ENCODE measurements at places on chromosomes 6 and 20. TPM values are rescaled to one million over a fixed set of nuclear protein-coding genes. Genes with fewer than 3 reads are reported as not detected.

Gene CCDC167
- 16.0 TPM for total RNA-seq

Gene OR12D3
- total RNA-seq: not detected

Gene KCNS1
- total RNA-seq: not detected

Gene PRRT1
- 3.6 TPM for total RNA-seq

DNA sequence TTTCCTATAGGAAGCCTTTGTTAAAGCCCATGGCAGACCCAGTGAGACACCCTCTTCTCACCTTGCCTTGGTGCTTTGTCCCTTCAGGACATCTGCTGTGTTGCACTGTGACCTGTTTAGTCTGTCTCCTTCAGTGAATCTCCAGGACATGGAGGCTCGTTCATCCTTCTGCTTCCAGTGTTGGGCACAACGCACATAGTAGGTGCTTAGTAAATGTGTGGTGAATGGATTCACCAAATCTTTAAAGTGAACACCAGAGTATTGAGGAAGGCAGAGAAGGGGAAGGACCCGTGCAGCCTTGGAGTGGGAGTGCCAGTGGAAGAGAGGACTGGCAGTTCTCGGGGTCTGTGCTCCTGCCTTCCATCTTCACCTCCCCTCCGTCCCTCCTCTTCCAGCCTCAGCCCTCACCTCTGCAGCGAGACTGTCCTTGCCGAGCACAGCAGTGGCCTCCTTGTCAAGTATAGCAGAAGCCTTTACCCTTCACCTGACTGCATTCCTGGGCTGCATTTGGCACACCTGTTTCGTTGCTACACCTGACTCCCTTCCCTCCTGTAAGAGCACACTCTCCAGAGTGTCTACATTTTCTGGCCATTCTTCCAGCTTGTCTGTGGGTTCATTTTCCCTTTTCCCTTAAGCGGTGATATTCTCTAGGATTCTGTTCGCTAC is 49.2 kb downstream of the ARID1B start:
- H3K36me3 ChIP-seq: no peaks in the 10 kb centered on the region
- no peak overlapping the region for H3K4me3 ChIP-seq
- H3K27me3 ChIP-seq: no peaks in the 10 kb centered on the region
- H3K27ac ChIP-seq: no peak overlapping the region
- no peak for DNase-seq
- H3K4me1 ChIP-seq: peaks cover 74% of the 10 kb centered on the region

DNA sequence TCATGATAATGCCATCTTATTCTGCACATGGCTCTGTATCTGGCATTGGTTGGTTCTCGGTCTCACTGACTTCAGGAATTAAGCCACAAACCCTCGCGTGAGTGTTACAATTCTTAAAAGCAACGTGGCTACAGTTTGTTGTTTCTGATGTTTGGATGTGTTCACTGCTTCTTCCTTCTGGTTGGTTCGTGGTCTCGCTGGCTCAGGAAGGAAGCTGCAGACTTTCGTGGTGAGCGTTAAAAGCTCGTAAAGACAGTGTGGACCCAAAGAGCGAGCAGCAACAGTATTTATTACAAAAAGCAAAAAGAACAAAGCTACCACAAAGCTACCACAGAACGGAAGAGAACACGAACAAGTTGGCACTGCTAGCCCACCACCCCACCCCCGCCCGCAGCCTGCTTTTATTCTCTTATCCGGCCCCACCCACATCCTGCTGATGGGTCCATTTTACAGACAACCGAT is 51.1 kb downstream of the MYLIP start:
- no peaks in the 10 kb centered on the region for H3K36me3 ChIP-seq
- DNase-seq: no peak
- no peak overlapping the region for H3K27ac ChIP-seq
- H3K4me1 ChIP-seq: no peaks in the 10 kb centered on the region

DNA sequence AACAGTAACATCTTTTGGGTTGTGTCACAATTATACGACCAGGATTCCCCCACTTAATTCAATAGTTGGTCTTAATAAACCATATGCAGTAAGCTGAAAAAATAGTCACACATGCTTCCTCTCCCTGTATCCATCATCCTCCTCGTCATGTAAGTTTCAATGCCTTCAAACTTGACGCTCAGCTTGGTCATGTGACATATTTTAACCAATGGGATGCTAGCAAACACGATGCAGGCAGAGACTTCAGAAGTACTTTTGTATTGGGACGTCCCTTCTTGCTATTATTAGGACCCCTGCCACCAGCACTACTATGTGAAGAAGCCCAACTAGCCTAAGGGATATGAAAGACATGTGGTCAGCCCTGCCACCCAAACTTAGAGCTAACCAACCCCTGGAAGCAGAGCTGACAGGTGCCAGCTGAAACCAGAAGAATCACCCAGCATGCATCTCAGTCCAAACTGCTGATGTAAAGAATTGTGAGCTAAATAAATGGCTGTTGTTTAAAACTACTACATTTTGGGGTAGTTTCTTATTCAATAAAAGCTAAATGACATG is 49.3 kb downstream of the CGA start:
- H3K4me1 ChIP-seq: no peaks in the 10 kb centered on the region
- H3K27me3 ChIP-seq: no peaks in the 10 kb centered on the region
- no peaks in the 10 kb centered on the region for H3K36me3 ChIP-seq
- H3K4me3 ChIP-seq: no peak overlapping the region
- no peak overlapping the region for H3K27ac ChIP-seq

- H3K27me3 ChIP-seq: no peaks in the 10 kb centered on the region
- H3K4me1 ChIP-seq: no peaks in the 10 kb centered on the region
- no peak overlapping the region for H3K27ac ChIP-seq
- DNase-seq: no peak
Observed at GRCh38 chr20:20092827-20093226, 40.5 kb downstream of the CFAP61 start.

- H3K36me3 ChIP-seq: no peaks in the 10 kb centered on the region
- H3K27ac ChIP-seq: no peak overlapping the region
- DNase-seq: no peak
- H3K4me1 ChIP-seq: no peaks in the 10 kb centered on the region
- H3K4me3 ChIP-seq: no peak overlapping the region
- no peaks in the 10 kb centered on the region for H3K27me3 ChIP-seq
Observed at GRCh38 chr20:24582373-24583168, 113.1 kb downstream of the SYNDIG1 start.

- H3K4me3 ChIP-seq: no peak overlapping the region
- no peak overlapping the region for H3K27ac ChIP-seq
- H3K4me1 ChIP-seq: no peaks in the 10 kb centered on the region
- no peak for DNase-seq
- H3K36me3 ChIP-seq: no peaks in the 10 kb centered on the region
- H3K27me3 ChIP-seq: no peaks in the 10 kb centered on the region
Observed at GRCh38 chr20:54587408-54587807, 112.0 kb downstream of the DOK5 start.

All from sigmoid colon (tissue), 7 donors.